ENCODE measurements at places on chromosomes 5 and 9.
A peak's percentile ranks its signal among the peaks of the same experiment; 100 is the strongest.

GRCh38 chr9:121819428-121820231 lies 168.2 kb downstream of the DAB2IP start:
- no peak for DNase-seq

- DNase-seq = no peak
These were observed 8.0 kb downstream of the GCNT4 start for GRCh38 chr5:75044406-75044805.

DNA sequence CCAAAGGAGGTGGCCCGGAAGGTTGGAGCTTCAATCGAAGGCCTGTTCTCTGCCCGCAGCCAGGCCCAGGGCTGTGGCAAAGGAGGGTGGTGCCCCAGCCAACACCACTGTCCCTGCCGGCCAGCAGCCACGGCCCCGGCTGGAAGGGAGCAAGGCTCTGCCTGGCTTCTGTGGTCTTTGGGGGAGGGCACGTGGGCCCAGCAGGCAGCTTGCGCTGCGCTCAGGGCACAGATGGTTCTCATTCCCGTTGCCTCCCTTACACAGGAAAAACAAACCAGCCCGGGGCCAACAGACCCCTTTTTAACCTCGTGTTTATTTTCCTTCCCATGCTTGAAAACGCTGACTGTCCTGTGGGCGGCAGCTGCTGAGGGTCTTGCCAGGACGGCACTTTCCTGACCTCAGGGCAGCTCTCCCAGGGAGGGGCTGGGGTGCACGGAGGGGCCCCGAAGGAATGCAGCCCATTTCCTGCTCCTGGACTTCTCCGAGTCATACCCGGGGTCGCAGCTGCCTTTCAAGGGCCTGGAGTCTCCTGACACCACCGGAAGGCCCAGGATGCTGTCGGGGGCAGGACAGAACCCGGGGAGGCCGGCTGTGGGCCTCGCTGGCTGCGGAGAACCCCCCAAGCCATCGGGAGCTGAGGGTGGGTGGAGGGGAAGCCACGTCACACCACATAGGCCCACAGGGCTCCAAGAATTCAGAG lies 1.1 kb upstream of the GPSM1 start:
- peak; percentile 48 for DNase-seq

DNA sequence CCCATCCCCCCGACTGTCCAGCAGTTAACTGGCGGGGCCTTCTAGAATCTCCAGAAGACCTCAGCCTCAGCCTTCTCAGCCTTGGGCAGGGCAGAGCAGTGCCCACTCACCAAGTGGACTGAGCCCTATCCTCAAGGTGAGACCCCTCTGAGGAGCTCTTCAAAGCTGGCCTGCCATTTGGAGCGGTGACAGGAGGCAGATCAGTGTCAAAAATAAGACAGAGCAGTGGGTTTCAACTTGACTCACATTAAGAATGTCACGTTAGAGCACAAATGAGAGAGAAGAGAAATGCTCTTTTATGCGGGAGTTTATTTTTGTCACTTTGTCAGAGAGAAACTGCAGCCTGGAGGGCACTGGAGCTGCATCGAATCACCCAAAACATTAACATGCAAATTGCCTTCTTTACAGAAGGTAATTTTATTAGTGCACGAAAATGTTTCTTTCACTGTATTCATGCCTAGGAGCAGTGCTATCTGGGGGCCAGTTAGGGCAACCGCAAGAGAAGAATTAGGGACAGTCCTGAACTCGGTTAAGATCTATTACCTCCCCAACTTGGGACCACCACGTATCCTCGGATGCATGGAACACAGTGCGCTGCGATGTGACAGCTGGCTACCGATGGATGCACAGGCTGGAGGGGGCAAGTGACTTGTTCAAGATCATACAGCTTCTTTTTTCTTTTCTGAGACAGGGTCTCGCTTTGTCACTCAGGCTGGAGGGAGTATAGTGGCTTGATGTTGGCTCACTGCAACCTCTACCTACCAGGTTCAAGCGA lies 188.5 kb downstream of the DAB2IP start:
- DNase-seq = no peak

- DNase-seq = no peak
These were observed 51.1 kb downstream of the ELL2 start for GRCh38 chr5:95910521-95910920.

GRCh38 chr9:24011009-24011717 lies 185.1 kb upstream of the ELAVL2 start:
- DNase-seq = no peak

DNA sequence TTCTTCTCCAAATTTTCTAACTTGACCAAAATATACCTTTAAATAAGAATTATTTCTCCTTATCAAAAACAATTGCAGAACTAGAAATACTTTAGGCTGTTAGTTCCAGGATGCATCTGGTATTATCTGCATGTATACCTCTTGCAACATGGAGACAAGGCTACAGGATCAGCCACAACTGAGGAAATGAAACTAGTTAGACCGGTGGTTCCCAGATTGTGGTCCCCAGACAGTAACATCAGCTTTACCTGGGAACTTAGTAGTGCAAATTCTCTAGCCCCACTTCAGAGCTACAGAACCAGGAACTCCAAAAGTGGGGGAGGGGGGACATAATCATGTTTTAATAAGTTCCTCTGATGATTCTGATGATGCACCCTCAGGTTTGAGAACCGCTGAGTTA lies 61.6 kb upstream of the C9orf72 start:
- no peak for DNase-seq

- no peak for DNase-seq
These were observed 11.8 kb upstream of the ACTBL2 start for GRCh38 chr5:57494104-57495098.

DNA sequence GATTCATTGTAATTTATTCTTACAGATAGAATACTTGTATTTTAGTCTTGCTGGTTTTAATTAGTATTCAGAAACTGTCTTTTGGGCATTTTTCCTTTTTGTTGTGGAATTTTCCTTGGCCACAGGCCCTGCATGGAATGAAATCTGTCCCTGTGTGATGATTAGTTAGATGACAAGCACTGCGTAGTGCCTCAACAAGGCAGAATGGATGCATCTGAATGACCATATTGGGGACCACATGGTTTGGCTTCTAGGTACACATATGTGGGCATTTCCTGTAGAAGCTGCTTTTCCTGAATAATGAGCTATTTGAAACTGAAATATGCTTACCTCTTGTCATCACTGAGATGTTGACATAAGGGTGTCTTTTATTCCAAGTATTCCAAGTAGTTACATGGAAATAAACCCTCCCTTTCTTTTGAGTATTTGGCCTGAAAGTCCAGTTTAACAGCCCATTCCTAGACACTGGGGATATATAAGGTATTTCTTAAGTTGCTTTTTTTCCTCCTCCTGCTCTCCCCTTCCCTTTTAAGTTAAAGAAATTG lies 147.3 kb downstream of the YTHDC2 start:
- DNase-seq = no peak

- DNase-seq = no peak
These were observed 71.4 kb upstream of the COL5A1 start for GRCh38 chr9:134570151-134570621.

DNA sequence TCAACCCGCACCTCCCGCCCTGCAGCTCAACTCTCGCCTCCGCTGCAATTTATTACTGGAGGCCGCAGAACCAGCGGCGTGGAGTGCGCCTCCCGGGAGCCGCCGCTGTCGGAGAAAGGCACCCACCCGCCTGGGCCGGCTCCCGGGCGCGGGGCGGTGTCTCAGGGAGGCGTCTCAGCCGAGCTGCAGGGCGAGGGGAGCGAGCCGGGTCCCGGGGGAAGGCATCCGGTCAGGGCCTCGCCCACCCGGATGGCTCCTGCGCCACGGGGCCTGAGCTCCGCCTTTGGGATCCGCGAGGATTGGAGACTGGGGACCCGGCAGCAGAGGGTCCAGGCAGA lies 32.9 kb downstream of the TSPAN17 start:
- DNase-seq = no peak

- no peak for DNase-seq
These were observed 46.3 kb downstream of the SLC36A1 start for GRCh38 chr5:151493665-151494064.

DNA sequence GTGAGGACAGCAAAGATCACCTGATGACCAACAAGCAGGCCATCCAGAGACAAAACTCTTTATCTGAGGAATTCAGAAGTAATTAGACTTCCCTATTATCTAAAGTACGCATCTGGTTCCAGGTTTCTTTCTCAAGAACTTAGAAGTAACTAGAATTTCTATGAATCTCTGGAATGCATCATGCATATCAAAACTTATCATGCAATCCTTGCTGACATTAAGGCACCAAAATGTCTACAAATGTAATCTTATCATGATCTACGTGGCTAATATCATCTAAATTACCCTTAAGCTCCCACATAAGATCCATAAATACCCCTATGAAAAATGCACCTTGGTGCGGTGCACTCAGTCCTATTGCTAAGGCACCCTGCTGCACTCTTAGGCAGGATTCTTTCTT lies 488.1 kb upstream of the TLE4 start:
- no peak for DNase-seq

- no peak for DNase-seq
These were observed 163.2 kb downstream of the ARRDC3 start for GRCh38 chr5:91219803-91220371.

GRCh38 chr5:97094579-97095317 lies 47.7 kb downstream of the LIX1 start:
- DNase-seq = no peak

DNA sequence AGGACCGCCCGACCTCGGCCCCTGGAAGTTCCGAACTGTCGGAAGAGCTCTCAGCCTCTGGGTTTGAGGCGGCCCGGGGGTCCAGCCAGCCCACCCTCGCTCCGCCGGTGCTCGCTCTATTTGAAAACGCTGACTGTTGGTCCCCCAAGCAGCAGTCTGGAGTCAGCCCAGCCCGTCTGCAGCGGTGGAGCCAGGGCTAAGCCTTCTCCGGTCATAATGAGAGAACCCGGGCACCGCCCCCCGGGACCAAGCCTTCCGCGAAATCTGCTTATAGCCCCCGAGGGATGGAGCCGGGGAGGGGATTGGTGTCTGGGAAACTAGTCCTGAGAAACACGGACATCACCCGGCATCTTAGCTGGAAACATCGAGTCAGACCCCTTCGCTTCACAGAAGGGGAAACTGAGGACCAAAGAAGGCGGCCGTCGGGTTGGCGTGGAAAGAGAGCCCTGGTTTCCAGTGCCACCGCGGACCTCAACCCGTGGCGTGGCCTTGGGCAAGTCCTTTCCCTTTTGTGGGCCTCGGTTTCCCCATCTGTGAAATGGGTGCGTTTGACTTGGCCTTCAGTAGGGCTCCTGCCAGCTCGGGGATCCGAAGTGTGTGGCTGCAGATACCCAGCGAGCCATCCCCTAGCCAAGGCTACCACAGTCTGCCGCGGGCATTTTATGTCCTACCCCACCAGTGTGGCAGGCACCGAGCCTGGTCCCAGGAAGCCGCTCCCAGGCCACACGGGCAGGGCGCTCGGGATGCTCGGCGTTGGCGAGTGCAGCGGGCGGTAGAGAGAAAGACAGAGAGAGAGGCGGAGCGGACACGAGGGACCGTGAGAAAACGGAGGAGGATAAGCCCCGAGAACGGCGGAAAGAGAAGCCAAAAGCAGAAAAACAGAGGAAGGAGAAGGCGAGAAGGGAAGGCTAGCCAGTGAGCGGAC lies 857 bp downstream of the ADAM19 start:
- DNase-seq = no peak

DNA sequence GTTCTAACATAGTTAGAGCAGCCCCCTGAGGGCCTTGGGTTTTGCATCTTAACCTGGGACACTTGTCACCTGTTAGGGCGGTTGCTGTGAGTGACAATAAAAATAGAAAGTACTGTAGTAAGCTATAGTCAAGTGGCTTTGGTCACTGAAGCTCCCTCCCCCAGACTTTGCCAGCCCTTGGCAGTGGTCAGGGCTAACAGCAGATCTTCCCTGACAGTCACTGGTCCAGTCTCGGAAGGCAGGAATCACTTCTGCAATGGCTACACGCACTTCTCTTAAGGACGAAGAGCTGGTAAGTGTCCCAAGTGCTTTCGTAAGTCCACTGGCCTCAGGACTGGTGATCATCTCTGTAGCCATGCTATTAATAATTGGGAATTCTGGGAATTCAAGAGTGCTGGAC lies 115.0 kb upstream of the RUSC2 start:
- no peak for DNase-seq

DNA sequence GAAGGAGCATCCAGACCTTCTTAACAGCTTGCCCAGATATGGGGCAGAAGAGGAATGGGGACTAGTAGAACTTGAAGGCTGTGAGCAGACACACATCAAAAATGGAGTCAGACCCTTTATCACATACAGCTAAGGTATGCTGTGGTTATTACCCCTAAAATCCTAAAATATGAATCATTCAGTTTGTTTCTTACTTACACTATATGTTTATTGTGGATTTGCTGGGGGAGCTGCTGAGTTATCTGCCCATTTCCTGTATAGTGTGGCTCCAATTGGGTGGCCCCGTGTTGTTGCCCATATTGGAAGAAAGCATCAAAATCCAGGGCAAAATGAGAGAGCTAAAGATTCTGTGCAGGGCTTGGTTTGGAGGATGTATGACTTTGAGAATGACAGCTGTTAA lies 56.9 kb downstream of the AP3S1 start:
- DNase-seq = no peak

- no peak for DNase-seq
These were observed 973 bp downstream of the PLPPR1 start for GRCh38 chr9:101029315-101030085.

- DNase-seq = no peak
These were observed 81.8 kb downstream of the SEMA6A start for GRCh38 chr5:116492776-116493175.

DNA sequence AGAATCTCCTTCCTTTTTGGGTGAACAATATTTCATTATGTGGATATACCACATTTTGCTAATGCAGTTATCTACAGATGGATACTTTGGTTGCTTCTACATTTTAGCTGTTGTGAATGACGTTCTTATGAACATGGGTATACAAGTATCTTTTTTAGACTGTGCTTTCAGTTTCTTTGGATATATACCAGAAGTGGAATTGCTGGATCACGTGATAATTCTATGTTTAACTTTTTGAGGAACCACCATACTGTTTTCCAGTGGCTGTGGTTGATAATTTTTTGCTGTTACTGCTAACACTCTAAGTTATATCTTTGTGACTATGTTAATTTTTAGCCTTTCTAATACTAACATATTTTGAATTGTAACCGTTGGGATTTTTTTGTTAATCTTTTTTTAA lies 12.5 kb downstream of the WDR70 start:
- no peak for DNase-seq

DNA sequence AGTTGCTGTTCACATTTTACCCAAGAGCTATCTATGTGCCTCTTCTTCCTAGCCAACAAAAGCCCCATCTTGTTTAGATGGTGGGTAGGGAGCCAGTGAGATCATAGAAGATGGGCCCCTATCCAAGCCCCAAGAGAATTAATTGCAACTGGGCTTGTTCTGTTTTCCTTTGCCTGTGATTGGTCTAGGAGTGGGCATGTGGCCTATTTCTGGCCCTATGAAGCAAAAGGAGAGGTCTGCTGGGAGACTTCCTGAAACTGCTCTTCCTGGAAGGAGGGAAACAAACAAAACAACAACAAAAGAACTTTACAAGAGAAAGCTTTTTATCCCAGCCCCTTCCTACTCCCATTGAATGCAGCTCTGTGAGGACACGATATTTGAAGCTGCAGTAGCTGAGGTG lies 32.5 kb upstream of the ALDOB start:
- no peak for DNase-seq

GRCh38 chr5:113034182-113034773 lies 57.7 kb downstream of the DCP2 start:
- no peak for DNase-seq

- DNase-seq = no peak
These were observed 209.8 kb downstream of the PJA2 start for GRCh38 chr5:109199799-109200620.

GRCh38 chr5:119302449-119302848 lies 53.4 kb upstream of the TNFAIP8 start:
- no peak for DNase-seq

Measured in renal cortex interstitium (tissue), 15 donors.